ENCODE measurements at places on chromosomes 11 and 22.

- DNase-seq, result no peak
Observed at GRCh38 chr11:46249103-46249937, 28.1 kb upstream of the CREB3L1 start.

- no peak for DNase-seq
Observed at GRCh38 chr11:96113193-96113681, 189.3 kb upstream of the MTMR2 start.

GRCh38 chr11:71996946-71997345, 1.8 kb upstream of the IL18BP start:
- no peak for DNase-seq

DNA sequence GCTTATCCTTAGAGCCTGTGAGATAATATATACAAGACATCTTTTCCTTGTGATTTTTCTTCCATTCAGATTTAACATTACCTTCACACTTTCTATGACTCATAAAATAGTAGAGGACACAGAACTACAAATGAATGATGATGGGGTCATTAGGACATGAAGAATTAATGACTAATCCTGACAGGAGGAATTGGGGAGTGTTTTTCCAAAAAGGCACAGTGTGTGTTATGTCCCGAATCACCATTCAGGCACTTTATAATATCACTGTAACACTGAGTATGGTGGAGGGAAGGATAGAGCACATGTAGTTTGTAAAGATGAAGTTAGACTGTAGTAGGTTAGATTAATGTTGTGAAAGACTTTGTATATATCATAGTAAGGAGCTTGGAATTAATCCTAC, 391.3 kb downstream of the JRKL start:
- DNase-seq, result no peak

DNA sequence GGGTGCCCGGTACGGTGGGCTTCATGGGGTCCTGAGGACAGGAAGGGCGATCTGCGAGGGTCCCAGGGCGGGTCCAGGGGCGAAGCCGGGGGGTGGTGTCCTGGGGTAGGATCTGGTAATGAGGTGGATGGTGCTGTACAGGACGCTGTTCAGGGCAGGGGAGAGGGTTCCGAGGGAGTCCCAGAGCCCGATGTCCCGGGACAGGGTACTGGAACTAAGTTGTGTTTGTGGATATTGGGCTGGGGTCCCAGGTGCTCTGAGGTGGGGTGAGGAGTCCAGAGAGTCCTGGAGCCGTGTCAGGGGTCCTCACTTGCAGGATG, 426 bp downstream of the LZTR1 start:
- no peak for DNase-seq

GRCh38 chr11:124071623-124071948, 30.5 kb upstream of the OR10G7 start:
- DNase-seq, result no peak

- no peak for DNase-seq
Observed at GRCh38 chr11:78230161-78230877, 41.6 kb downstream of the USP35 start.

DNA sequence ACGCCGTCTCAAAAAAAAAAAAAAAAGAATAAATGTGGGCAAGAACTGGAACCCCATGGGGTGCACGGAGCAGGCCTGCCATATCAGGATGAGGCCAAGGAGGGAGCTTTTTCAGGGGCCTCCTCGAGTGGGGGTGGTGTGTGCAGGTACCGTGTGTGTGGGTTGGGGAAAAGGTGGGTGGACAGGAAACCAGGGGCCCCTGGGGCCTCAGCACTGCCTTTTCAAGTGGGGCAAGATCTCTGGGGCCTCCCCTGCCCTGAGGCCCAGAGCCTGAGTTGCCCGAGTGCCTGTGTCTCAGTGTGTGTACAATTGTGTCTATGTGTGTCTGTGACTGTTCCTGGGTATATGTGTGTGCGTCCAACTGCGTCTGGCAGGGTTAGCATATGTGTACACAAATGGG, 23.8 kb downstream of the TEF start:
- no peak for DNase-seq

DNA sequence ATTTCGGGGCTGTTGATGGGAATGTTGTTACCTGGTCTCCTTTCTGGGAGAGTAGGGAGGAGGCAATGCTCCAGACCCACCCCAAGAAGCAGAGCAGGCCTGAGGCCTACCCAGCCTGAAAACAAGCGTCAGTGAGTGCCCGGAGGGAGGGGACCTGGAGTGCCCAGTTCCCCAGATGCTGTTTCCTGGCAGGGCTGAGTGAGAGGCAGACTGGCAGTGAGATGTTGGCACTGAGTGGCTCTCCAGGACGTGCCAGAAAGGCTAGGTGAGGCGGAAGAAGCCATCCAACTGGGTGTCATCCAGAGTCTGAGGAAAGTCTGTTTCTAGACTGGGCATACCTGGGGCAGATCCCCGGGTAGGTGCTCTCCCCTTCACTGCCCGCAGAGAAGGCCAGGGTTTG, 1.3 kb downstream of the POU2F3 start:
- DNase-seq, result no peak

DNA sequence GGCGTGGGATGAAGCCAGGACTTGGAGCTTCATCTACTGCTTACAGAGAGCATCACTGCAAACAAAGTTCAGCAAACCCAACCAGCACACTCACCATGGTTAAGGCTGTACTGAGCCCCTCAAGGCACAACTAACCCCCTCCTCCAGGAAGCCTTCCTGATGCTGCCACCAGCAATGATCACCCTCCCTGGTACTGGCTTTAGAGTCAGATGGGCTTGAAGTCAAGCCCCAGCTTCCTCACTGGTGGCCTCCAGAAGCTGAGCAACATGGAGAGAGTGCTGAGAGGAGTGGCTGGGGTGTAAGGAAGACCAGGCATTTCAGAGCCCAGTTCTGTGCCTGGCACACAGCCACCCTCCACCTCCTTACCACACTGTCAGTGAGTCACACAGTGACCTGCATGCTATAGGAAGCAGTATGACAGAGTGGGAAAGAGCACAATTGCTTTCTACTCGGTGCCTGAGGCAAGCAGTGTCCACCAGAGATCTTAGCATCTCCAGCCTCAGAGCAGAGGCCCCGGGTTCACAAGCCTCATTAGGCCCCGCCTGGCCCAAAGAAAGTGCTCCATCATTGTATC, 24.7 kb upstream of the BAIAP2L2 start:
- no peak for DNase-seq

- no peak for DNase-seq
Observed at GRCh38 chr11:107370390-107370789, 87.2 kb downstream of the CWF19L2 start.

DNA sequence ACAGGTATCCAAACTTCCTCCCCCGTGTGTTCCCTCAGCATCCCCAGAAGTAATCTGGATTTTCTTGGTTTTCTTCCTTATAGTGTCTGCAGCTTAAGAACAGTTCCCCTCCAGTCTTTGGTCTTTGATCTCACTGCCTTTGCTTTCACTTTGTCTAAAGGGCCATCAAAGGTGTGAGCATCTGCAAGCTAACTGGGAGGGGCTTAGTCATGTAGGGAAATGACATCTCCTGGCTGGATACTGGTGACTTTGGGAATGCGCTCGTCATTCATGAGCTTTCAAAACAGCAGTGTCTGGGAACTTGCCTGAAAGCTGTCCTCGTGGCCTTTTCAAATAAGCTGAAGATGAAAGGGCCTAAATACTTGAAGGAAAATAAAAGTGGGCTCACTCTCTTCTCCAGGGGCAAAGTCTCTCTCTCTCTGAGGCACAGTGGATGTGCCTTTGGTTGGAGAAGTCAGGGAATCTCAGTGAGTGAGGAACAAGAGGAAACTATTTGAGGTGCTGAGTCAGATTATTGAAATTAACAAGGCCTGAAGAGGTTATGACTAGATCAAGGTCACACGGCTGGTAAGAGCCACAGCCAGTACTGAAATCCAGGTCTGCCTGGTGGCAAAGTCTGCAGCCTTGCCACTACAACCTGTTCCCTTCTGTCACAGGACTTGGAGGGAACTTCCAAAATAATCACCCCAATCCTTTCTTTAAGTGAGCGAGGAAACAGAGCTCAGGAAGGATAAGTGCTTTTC, 45.6 kb upstream of the TENM4 start:
- no peak for DNase-seq

GRCh38 chr11:90601261-90601660, 378.4 kb upstream of the CHORDC1 start:
- DNase-seq, result no peak

DNA sequence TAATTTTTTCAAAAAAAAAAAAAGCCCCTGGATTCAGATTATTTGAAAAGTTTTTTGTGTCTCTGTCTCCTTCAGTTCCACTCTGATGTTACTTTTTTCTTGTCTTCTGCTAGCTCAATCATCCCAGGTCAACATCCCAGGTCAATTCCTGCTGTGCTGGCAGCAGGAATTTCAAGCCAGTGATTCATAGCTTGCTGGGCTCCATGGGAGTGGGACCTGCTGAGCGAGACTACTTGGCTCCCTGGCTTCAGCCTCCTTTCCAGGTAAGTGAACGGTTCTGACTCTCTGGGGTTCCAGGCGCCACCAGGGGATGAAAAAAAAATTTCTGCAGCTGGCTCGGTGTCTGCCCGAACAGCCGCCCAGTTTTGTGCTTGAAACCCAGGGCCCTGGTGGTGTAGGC, 31.4 kb downstream of the PLAAT5 start:
- DNase-seq, result no peak
